ENCODE measurements at places on chromosomes 3 and 15.

DNA sequence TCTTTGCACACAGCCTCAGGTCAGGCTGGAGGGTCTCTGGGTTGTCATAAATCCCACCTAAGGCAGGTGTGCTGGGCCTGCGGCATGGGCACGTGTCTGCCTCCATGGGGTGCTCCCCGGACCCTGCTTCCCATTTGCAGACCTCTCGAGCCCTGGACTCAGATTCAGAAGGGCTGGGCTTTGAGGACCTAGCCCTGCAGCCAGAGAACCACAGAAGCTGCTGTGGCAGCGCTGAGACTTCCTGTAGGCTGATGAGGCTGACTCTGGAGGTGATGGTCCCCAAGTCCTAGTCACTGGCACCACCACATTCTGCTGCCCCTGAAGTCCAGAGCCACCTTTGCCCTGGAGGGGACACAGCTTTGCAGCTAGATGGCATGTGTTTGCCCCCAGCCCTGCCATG is 156.4 kb downstream of the LRRC28 start:
- DNase-seq, result no peak

DNA sequence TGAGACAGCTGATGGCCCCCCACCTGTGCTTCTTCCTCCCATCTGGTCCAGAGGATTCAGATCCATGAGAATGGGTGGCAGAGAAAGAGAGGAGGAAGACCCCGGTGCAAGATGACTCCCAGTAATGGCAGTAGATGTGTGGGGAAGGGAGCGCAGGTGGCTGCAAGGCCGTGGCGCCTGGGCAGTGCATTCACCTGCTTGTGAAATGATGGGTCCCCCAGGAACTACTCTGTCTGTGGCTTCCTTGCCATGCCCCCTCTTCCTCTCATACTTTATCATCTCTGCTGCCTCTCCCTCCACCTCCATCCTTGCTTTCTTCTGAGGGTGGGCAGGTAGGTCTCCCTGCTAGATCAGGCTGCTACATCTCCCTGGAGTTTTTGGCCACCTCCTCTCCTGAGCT is 23.3 kb downstream of the ZNF710 start:
- DNase-seq, result no peak

- no peak for DNase-seq
Observed at GRCh38 chr3:58670506-58671135, 4.0 kb upstream of the FAM3D start.

GRCh38 chr15:45027220-45027619 is 4.2 kb downstream of the SORD start:
- no peak for DNase-seq

- DNase-seq, result no peak
Observed at GRCh38 chr3:10627884-10628572, 122.6 kb upstream of the ATP2B2 start.

DNA sequence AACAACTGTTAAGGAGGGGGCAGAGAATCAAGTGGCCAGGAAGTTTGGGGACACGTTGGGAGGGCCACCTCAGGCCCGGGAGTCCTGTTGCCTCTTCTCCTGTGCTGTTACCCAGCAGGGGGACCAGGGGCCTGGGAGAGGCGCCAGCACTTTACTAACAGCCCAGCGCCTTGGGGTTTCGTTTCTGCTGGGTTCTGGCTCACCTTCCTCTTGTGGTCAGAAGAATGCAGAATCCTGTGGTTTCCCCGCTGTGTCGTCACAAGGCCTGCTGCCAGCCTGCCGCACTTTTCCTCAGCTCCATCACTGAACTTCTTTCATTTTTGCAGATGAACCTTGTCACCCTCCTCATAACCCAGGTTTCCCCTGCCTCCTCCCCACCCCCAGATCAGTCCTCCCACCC is 67.7 kb downstream of the SLC30A4 start:
- DNase-seq, result peak; percentile 67
